ENCODE measurements at places on chromosomes 12 and 14.

DNA sequence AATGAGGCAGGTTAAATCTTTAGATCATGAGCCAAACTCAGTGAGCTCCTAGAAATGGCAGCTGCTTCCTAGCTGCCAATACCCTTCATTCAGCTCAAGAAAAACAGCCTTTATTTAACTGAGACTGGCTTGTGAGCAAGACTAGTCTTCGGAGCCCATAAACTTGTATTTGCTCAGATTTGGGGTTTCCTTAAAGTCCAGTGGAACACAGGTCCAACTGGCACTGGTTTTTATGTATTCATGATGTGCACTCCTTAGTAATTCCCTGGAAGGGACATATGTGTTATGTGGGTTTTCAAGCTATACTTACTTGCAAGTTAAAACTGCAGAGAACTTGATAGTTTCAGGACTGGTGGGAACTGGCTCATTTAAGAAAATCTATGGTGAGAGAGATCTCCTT, 380.1 kb upstream of the TMEM132C start:
- DNase-seq = no peak

DNA sequence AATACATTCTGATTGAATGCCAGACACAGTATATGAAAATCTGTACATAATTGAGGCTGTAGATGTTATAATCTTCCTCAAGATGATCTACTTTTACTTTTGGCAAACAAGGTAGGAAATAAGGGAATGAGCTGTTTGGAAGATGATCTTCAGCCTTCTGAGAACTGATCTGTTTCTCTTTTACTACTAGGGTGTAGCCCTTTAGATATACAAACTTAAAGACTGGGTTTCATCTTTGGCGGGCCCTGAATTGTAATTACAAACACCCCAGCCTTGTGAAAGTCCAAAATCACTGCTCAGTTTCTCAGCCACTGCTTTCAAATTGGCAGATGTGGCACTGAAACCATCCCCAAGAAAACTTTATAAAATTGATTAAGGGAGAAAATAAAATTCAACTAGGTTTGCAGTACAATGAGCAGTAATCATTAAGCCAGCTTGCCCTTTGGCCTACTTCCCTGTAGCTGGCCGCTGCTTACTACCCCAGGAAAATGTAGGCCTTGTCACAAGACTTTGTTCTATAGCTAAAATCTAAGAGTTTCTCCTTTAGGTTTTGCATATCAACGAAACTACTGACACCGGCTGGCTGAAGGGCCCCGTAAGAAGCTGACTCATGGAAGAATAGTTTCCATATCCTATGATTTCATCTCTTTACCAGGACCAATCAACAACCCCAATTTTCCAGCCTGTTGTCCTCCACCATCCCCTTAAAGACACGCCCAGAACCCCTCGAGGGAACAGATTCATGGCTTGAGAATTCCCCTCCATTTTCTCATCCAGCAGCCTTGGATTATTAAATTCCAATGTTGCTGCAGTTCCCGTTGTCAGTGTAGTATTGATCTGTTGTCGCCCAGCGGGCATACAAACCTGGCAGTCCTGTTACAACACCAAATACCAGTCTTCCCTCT, 210.8 kb downstream of the PCNX1 start:
- DNase-seq = no peak

GRCh38 chr14:93035917-93036651, 79.6 kb downstream of the ITPK1 start:
- no peak for DNase-seq

DNA sequence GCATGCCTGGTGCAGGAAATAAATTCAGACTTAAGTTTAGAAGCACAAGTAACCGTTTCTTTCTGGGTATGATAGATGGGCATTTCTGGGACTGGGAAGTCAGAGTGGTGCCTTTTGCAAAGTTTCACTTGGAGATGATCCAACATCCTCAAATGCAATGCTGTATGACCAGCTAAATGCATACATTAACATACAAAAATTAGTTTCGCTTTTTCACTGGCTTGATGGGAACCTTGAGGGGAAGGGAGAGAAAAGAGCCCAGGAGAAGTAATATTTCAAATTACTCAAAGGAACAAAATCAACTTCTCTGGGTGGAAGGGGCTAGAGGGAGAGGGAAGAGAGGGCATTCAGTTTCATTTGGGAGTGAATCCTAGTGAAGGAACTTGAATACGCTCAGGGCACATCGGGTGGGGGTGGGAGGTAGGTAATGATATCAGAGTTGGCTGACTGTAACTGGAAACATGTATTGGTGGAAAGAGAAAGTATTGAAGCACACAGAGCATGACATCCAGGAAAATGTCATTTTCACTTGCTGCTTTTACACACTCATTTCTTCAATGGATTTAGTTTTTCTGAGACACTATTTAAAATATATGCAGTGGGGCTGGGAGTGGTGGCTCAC, 175.5 kb downstream of the PTPRO start:
- DNase-seq = no peak

GRCh38 chr12:52362118-52362726, 5.1 kb downstream of the KRT85 start:
- DNase-seq = no peak

DNA sequence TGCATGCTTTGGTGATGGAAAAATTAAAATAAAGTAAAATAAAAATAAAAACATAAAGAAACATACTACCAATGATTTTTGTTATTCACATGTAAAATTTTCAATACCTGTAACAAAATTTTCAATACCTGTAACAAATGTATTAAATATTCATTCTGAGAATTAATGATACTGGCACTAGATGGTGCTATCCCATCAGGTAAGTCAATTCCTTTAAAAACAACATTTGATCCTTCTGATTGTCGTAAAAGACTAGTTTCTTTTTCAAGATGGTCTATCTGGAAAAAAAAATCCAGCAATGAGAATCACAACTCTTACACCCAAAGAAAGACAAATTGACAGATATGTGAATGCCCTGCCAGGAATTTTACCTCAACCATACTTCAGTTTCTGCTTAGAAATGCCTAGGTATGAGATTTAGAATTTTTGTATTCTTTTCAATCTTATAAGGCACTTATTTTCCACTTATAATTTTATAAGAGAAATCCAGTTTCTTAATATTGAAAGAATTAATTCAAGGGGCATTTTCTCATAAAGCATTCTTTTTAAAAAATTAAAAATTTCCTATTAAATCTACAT, 30.7 kb downstream of the CEP290 start:
- peak; percentile 32 for DNase-seq

GRCh38 chr14:99576761-99577705, 27.0 kb downstream of the CCDC85C start:
- DNase-seq = no peak

DNA sequence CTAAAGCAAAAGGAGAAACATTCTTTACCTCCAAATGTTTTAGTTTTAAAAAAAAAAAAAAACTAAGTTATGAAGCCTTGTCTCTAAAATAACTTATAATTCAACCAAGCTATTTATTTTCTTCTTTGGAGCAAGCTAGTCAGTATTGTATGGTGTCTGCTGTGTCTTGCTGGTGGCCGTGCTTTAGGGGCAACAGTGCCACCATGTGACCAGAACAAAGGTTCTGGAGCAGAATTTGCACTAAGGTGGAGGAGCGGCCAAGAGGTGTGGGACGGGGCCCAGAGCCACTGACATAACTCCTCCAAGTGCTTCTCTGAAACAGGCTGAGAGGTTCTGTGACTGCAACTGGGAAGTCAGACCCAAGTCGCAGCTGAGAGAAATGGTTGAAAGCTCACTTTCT, 4.5 kb downstream of the FICD start:
- DNase-seq = no peak

DNA sequence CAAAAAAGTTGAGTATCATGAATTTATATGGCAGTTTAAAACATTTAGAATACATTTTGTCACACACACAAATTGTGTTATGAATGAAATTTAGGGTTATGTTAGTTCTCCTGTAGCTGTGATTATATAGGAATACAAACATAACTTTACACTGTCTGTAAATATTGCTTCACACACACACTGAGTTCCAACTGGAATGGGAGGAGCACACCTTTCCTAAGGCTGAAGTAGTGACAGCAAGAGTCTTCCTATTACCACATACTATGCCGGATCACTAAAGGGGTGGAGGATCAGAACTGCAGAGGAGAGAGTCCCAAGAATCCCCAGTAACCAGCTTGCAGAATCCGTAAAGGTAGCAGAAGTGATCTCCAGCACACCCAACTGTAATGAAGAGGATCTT, 63.7 kb downstream of the DNAI7 start:
- no peak for DNase-seq

GRCh38 chr12:12425616-12426015, 68.7 kb downstream of the BORCS5 start:
- DNase-seq = no peak

- no peak for DNase-seq
These were observed 179.4 kb downstream of the EFCAB11 start for GRCh38 chr14:89775151-89775550.

DNA sequence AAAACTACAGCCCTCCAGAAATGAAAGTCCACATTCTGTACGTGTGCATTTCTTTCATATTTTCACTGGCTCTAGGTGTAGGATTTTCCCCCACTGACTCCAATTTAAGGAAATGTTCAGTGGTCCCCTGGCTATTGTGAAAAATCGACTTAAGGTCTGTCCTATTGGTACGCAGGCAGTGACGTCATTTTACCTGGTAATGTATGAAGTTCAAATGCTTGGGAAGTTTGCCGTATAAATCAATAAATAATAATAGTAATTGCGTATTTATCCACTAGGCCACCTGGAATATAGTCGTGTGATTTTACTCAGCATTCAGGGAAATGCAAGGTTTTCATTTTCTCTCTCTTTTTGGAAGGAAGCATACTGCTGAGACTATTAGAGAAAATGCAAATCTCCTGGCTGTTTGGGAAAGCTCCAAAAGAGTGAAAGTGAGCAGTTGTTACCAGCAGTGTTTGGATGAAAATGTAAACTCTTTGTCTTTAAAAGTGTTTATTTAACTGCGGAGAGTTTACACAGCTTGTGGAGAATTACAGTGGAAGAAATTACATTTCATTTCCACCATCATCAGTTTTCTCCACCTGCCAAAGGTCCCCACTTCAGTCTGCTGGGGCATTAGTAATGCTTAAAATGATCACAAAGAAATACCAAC, 107.0 kb downstream of the EXOC5 start:
- no peak for DNase-seq

DNA sequence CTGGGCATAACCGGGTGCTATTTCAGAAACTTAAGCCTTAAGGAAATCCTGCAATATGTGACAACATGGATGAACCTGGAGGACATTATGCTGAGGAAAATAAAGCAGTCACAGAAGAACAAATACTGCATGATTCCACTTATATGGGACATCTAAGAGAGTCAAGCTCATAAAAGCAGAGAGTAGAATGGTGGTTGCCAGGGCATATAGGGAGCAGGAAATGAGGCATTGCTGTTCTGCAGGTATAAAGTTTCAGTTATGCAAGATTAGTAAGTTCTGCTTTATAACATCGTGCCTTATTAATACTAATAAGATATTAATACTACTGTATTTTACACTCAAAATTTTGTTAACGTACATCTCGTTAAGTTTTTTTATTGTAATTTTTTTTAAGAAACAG, 124.2 kb upstream of the ATF1 start:
- no peak for DNase-seq

DNA sequence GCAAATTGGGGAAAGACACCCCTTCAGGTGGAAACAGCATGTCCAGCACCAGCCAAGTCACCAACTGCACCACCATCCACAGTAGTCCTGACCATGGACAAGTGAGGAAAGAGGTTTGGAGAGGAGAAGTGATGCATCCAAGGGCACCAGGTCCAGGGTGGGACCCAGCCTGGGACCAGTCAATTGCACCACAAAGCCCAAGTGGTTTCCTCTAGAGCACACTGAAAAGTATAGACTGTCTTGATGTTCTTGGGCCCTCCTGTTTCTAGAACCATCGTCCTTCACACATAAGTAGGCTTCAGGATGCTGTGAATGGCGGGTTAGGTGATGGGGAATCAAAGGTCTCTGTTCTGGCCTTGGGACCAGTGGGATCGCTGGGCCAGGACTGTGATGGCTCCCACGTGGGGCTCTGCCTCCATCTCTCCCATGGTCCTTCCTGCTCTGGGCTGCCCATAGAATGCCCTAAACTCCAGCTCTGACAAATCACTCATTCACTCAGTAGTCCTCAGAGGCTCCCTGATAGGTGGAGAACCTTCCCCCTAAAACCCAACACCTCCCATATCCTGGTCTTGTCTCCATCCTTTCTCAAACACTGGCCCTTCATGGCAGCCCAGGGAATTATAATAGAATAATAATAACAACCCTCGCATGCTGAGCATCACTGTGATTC, 9.2 kb downstream of the KRT79 start:
- no peak for DNase-seq

DNA sequence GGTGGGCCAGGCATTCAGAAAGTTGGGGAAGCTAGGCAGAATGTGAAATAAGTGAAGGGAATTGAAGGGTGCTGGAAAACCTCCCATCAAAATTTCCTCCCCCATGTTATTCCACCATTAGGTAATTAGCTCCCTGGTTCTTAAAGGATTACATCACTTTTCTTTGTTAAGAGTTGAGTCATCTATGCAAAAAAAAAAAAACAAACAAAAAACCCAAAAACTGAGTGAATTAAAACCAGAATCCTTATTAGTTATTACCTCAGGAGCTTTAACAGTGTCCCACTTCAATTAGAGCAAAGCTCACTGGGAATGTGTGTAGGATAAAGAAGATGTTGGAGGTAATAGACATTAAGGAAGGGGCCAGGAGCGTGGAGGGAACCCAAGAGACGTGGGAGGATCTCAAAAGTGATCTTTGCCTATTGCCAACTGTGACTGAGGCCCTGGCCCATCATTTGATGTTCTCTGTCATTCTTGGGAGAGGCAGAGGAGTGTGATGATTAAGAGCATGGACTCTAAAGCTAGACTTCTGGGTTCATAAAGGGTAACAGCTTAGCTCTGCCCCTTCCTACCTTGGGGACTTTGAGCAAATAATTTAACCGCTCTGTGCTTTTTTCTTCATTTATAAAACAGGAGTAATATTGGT, 364.7 kb downstream of the APAF1 start:
- no peak for DNase-seq

- DNase-seq = no peak
These were observed 23.9 kb downstream of the SCAF11 start for GRCh38 chr12:45966486-45966885.

DNA sequence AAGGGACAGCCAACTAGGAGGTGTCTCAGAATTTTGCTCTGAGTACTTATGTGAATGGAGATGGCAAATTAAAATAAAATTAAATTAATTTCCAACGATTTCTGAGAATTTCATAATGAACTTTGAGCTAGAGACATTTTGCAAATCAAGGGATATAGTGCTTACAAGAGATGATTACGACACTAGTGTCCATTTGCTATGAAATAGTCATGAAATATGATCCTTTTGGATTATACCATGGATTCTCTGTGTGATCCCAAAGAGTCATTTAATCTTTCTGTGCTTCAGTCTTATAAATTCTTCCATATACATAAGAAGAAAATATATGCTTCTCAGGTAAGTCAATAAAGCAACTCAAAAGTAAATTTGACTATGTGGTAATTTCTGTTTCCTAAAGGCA, 240.6 kb downstream of the SLC25A21 start:
- no peak for DNase-seq

GRCh38 chr12:110776410-110776809, 33.7 kb upstream of the PPP1CC start:
- no peak for DNase-seq

- DNase-seq = no peak
These were observed at the start of gene SLC38A4 for GRCh38 chr12:46825591-46826414. Gene SLC38A4, minus strand, starts transcription at chr12:46825997. Its CDS starts 32,926 bp downstream, at chr12:46793071.
